DND-41 (cell line): ENCODE measurements at places on chromosomes 5 and 9.
A peak's percentile ranks its signal among the peaks of the same experiment; 100 is the strongest.

DNA sequence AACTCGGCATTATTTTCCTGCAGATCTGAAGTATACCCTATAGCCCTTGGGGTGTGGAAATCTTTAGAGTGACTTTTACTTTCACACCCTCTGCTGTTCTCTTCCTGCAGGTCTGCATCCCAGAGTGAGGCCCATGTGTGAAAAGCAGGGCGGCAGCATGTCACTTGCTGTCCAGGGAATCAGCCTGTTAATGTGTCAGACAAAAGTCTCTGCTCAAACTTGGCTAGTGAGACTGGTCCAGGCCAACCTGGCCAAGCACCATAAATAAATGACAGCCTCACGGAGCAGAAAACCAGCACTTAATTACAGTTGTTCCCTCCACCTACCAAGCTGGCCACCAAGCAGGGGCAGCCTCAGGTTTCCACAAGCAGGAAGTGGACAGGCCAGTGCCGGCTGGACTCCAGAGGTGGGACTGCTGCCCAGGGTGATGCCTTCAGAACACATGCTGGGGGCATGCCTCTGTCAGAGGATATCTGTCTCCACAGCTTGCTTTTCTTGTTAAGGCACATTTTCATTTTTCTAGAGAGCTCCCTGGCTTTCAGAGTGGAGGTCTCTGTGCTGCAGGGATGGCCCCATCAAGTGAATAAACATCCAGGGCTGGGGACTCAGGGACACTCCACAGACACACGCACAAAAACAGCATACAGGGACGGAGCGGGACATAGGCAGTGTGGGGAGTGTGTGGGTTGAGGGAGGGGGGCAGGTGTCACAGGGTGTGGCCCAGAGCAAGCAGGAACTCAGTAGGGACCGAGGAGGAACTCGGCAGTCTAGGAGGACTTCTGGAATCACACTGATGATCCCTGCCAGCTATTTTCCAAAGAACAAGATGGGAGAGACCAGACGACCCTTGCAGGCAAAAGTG is 243.8 kb upstream of the IRX1 start:
- no peak for DNase-seq

GRCh38 chr5:36885566-36886485 is 9.3 kb downstream of the NIPBL start:
- DNase-seq: no peak

GRCh38 chr5:469752-470483 is 26.9 kb downstream of the EXOC3 start:
- no peak for DNase-seq

- no peak for DNase-seq
Measured at GRCh38 chr9:129785866-129786265, 17.1 kb upstream of the TOR1B start.

DNA sequence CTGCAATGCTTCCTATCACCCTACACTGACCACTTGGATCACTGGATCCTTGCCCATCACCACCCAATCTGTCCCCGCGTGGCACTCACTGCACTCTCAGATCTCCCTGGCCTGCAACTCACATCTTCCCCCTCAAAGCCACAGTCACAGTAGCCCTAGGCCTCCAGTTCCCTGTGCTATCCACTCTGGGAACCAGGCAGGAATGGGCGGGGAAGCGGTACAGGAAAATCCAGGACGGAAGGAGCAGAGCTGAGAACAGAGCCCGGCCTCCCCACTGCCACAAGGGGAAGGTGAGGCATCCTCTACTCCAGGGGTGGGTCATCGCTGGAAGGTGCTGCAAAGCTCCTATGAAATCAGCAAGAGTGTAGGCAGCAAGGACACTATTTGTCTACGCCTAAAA is 102.6 kb downstream of the ESM1 start:
- DNase-seq: no peak

GRCh38 chr5:17087035-17087434 is 130.4 kb upstream of the BASP1 start:
- no peak for DNase-seq

- DNase-seq: no peak
Measured at GRCh38 chr9:76359365-76359764, 34.9 kb downstream of the RFK start.

DNA sequence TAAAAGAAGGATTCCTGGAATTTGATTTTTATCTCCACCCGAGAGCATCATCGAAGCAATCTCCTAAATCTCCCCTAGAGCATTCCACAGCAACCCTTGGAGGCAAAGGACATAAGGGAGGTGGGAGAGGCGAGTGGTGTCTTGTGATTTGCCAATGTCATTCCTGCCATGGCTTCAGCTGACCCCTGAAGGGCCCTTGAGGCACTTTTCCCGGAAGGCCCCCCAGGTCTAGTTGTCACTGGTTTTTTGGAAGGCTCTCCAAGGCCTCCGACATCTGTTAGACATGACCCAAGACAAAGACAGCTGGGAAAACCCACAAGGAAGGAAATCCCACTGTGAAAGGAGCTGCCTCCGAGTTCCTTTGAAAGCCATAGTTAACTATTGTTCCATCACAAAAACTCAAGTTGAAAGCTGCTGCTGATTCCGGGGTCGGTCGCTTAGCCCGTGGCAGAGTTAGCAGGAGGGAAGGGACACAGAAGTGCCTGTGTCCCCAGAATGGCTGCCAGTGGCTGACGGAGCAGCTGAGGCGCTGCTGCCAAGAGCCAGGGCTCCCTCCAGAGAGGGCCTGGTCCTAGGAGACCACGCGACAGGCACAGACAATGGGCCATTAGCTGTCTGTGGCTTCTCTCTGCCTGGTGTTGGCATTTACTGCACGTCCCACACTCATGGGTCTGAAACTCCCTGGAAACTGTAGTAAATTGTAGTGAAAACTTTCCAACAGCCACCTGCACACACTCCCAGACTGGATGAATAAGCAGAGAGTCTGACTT is 24.4 kb upstream of the TRIO start:
- no peak for DNase-seq

DNA sequence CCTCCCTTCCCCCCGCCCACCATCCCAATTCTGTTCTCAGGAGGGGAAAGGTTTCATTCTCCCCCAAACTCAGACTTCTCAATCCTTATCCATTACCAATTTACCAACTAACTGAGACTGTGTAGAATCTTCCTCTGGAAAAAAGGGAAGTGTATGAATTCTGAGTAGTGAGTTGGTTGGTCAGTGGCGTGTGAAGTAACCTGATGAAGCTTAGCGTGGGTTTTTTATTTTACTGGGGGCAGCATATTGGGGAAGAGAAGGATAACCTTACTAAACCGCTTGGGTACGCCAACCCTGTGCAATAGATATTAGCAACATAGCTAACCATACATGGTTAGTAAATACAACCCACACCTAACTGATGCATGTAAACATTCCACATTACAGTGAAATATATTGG is 1.1 kb upstream of the DNAJC21 start:
- DNase-seq: no peak

- no peak for DNase-seq
Measured at GRCh38 chr9:73613092-73613701, 461.5 kb downstream of the ANXA1 start.

DNA sequence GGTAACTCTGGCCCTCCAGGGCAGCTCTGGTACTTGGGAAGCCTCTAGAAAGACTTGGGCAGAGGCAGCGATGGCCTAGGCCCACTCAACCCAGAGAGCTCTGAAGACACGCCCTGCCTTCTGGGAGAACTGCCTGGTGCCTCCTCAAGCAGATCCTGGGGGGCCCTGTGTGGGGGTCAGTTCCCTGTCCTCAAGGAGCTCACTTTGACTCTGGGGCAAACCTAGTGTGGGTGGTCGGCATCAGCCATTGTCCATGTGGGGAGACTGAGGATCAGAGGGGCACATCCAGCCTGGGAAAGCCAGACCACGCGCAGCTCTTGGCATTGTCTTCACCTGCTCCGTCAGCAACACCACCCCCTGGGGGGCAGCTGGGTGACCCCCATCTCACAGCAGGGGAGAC is 28.0 kb downstream of the ABO start:
- DNase-seq: no peak

DNA sequence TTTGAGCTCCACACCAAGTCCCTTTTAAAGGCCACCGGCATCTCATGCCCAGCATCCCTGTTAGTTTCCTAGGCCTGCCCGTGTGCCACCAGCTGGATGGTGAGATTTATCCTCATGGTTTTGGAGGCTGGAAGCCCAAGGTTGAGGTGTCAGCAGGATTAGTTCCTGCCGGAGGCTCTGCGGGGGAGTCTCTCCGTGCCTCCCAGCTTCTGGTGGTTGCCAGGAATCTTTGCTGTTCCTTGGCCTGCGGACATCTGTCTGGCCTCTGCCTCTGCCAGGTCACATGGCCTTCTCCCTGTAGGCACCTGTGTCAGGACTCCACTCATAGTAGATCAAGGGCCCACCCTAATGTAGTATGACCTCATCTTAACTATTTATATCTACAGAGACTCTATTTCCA is 45.4 kb downstream of the JADE2 start:
- DNase-seq: no peak

DNA sequence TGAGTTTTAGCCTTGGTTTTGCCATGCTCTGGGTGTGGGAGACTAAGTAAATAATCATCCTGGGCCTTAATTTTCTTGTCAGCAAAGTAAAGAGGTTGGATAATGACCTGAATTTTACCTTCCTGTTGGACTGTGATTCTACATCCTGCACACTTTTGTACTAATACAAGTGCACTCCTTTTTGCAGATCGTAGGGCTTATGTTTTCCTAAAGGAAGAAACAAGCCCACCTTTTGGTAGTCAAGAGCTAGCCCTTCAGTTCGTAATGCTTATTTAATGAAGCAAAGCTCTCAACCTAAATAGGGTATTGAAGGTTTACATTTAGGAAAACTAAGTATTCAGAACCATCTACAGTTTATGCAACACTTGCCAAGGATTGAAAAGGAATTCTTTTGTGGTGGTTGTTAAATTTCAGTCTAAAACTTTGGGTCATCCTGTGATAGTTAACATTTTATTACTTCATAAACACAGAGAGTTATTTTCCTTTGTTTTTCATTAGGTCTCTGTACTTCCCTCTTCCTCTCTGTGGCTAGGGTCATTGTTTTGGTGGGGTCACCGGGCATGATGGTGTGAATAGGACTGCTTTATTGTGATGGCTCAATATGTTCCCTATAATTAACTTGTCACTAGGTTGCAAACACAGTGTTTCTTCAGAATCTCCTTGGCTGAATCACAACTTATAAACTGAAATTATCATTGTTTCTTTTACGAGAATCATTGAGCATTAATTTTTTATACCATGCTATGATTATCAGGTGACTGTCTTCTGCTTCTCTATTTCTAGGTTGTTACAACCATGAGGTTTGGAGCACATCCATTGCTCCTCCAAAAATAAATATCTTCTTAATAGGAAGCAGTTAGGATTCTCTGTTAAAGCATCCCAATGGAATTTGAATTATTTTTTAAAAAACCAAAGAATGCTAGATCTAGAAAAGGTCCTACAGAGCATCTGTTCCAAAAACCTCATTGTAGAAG is 28.5 kb downstream of the SPINK5 start:
- no peak for DNase-seq

GRCh38 chr5:166671811-166672210 is 1619.6 kb upstream of the WWC1 start:
- DNase-seq: no peak

DNA sequence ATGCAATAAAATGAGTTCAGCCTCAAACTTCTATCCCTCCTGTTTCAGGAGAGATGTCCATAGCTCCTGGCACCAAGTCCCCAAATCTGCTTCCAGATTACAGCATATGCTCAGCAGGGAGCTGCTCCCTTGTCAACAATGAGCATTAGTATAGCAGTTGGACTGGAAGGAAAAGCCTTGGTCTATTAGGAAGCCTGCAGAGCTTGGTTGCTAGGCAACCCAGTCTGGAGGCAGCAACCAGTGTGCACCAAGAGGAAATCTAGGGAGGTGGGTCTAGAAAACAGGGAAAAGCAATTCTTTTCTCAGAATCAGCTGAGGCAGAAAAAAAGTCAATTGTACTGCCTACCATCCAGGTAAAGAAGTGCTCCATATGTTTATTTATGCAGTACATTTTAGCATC is 229.5 kb upstream of the NMUR2 start:
- DNase-seq: no peak

- no peak for DNase-seq
Measured at GRCh38 chr9:115126404-115126803, 8.4 kb upstream of the TNC start.

GRCh38 chr5:159783726-159784247 is 132.5 kb upstream of the ADRA1B start:
- no peak for DNase-seq

DNA sequence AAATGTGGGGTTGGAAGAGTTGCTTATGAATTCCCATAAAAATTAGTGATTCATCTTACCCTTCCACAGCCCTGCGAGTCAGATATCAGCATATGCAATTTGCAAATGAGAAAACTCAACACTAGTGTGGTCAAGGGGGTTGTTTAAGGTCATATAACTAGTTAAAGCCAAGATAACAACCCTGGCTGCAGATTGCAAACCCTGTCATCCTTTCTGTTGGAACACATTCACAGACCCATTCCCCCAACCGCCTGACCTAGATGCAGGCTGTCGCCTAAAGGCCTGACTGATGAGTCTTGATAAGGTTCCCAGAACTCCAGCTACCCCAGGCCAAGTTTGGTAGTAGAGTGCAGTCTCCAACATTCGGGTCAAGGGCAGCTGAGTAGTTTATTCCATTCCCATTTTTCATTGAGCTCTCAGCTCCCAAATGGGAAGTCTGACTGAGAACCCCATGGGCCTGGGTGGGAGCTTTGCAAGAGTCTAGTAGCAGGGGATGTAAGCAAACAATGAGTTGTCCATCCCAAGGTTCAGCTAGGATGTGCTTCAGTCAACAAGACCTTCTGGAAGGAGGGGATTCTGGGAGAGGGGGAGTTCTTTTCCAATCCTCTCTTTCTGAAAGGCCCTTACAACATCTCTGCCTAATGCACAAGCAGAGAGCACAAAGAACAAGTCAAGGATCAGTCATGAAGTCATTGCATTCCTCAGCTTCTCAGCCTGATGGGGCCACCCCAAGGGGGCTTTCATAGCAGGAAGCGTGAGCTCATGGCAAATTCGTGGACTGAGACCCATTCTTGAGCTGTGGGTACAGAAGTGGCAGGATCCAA is 40.3 kb downstream of the ADAM19 start:
- DNase-seq: no peak

- DNase-seq: no peak
Measured at GRCh38 chr5:17732351-17732923, 98.2 kb downstream of the TAF11L14 start.

DNA sequence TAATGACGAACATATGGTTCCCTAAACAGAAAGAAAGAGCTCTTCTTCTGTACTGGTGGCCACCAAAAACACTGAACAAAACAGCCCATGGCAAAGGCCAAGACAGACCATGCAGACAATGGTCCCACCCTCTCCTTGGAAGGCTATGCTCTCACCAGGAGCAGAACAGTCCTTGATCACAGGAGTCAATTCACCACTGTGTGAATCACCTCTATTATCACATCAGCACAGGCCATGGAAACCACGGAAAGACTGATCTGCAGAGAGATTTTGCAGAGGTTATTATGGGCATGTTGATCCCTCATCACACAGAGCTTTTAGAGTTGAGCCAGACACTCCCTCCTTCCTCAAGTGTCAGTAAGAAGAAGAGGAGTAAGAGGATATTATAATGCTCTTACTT is 134.0 kb upstream of the RASEF start:
- no peak for DNase-seq

DNA sequence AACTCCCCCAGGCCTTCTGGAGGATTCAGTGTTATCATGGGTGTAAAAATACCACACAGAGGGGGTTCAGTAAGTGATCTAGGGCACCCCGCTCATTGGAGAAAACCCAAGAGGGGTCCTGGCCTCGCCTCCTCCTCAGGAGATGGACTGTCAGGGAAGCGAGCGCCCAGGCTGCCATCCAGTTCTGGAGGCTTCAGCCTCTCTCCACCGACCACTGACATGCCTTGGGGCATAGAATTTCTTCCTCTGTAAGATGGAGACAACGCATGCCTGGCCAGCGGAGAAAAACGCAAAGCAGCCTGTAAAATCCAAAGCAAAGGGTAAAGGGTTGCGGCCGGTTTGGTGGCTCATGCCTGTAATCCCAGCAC is 165.4 kb downstream of the COL23A1 start:
- peak; percentile 0 for DNase-seq
